ACHN (cell line): ENCODE measurements at places on chromosomes 4 and X.

DNA sequence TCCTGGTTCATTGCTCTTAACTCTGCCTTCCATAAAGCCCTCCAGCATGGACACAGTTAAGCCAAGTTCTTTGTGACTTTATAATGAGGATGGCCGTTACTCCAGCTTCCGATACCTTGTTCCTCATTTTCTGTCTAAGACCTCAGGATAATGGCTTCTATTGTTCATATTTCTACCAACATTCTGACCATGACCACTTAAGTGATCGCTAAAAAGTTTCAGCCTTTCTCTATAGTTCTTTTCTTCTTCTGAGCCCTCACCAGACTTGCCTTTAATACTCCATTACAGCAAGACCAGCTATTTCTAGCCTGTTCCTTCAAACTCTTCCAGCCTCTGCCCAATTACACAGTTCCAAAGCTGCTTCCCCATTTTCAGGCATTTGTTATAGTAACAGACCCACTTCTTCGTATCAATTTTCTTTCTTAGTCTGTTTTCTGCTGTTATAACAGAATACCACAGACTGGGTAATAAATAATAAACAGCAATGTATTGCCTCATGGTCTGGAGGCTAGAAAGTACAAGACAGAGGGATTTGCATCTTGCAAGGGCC, 12.3 kb downstream of the RNF175 start:
- DNase-seq = no peak

DNA sequence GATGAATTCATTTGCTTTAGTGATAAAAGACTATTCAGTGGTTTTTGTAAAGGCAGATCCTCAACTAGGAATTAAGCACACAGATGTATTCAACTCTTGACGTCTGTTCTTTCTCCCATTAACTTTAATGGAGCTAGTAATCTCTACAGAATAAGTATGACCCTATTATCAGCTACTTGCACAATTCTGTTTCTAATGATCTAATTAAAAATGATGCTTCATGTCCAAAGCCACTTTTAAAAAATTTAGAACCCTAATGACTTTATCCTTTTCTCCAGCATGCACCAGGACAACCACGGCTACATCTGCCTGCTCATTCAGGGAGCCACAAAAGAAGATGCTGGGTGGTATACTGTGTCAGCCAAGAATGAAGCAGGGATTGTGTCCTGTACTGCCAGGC, 85.4 kb downstream of the CBR4 start:
- no peak for DNase-seq

DNA sequence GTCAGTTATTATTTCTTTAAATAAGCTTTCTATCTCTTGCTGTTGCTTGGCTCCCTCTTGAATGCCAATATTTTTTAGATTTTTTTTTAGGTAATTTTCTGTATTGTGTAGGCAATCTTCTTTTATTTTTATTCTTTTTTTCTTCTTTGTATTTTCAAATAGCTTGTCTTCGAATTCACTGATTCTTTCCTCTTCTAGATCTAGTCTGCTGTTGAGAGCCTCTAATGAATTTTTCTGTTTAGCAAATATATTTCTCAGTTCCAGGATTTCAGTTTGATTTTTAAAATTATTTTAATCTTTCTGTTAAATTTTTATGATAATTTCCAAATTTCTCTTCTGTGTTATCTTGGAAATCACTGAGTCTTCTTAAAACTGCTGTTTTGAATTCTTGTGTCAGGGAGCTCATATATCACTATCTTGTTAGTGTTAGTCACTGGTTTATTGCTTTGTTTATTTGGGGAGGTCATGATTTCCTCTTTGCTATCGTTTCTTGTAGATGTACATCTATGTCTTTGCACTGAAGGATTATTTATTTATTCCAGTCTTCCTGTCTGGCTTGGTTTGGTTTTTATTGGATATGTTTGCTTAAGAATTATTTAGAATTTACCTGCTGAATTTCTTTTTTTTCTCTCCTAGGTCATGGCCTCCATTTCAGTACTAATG, 39.9 kb upstream of the GPRIN3 start:
- no peak for DNase-seq

GRCh38 chr4:144174401-144175067, 34.0 kb upstream of the GYPA start:
- DNase-seq = peak; percentile 60

- DNase-seq = peak; percentile 17
Measured at GRCh38 chrX:108020631-108021030, 24.2 kb upstream of the VSIG1 start.

DNA sequence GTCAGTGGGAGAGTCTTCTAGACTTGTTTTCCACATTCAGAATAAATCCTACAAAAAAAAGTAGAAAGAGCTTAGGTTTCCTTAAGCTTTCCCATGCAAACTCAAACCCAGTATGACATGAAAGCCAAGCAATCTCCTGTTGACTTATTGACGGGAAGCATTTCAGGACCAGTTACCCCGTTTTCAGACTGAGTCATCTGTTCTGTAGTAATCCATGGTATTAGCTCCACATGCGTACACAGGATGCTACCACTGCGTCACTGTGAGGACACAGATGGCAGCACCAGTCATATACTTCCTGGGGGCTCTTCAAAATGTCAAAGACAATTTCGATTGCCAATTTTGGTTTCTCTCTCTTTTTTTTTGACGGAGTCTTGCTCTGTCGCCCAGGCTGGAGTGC, 224.9 kb upstream of the MAD2L1 start:
- DNase-seq = no peak

DNA sequence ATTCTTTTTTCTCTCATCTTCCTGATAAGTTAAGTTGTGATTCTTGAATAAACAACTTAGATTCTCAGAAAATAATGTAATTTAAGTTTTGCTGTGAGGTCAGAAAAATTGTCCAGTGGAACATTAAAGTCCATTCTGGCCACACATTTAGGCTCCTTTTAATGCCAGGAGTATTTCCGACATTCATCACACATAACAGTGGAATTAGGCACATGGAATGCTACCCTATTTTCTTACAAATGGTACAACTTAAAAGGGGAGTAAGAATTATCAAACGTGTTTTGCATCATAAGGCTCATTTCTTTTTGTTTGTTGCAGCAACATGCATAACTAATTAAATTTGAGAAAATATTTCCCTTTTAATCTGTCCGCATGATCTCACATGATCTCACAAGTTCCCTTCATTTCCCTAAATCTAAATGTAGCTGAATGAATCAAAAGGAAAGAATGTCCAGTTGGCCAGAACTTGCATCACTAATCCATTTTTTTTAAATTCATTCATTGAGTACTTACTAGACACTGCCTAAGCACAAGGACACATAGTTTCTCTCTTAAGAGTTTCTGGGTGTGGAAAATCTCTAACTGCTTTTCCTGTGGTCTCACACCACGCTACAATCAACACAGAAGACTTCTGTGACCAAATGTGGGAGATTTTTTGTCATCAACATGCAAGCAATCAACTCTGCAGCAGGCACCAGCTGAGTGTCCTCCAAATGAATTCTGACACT, 22.0 kb downstream of the SPARCL1 start:
- DNase-seq = no peak

DNA sequence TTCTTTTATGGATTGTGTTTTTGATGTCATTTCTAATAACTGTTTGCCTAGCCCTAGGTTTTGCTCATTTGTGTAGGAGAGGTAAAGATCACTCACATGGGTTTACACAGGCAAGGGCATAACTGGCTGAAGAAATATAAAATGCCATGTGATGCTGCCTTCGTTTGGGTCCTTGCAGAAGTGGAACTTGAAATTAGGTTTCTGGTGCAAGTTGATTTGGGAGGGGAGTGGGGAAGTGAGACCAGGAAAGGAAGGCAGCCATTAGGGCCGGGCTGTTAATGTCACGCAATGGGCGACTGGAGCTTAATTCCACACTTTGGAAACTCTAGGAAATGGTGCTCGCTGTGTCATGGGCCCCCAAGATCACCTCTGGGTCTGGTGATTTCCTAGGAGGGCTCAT, 14.5 kb downstream of the CLCN4 start:
- no peak for DNase-seq

DNA sequence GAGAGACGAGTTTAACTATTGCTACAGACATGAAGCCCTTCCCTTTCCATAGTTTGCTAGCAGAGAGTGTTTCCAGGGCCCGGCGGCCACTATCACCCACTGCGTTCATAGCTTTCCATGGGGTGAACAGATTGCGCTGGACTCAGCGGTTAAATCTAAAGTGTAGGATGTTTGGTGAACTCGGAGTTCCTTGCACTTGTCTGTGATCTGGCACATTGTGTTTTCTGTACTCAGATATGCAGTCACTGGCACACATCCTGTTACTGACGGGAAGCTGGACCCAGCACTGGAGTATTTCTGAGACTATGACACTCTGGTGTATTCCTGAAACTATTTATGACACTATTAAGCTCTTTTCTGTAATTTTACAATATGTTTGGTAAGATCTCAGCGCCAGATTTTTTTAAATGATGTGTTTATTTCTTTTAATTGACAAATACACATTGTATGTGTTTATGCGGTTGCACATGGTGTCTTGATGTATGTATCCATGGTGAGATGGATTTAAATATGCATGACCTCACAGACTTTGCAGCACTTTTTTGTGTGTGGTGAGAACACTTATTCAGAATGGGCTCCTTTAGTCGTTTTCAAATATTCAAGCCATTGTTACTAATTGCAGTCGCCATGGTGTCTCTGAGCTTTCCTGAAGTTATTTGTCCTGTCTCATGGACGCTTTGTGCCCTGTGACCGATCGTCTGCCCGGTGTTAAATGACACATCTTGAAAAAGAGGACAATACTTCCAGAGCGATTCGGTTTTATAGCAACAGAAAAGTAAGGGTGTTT, 14.1 kb downstream of the CD99 start:
- no peak for DNase-seq

GRCh38 chr4:106497271-106497670, 128.7 kb upstream of the GIMD1 start:
- DNase-seq = no peak

- no peak for DNase-seq
Measured at GRCh38 chr4:111556141-111556781, 589.0 kb upstream of the FAM241A start.

- DNase-seq = no peak
Measured at GRCh38 chrX:123834116-123834515, 25.7 kb upstream of the XIAP start.

GRCh38 chrX:103361798-103362197, 5.5 kb downstream of the TCEAL9 start:
- no peak for DNase-seq

DNA sequence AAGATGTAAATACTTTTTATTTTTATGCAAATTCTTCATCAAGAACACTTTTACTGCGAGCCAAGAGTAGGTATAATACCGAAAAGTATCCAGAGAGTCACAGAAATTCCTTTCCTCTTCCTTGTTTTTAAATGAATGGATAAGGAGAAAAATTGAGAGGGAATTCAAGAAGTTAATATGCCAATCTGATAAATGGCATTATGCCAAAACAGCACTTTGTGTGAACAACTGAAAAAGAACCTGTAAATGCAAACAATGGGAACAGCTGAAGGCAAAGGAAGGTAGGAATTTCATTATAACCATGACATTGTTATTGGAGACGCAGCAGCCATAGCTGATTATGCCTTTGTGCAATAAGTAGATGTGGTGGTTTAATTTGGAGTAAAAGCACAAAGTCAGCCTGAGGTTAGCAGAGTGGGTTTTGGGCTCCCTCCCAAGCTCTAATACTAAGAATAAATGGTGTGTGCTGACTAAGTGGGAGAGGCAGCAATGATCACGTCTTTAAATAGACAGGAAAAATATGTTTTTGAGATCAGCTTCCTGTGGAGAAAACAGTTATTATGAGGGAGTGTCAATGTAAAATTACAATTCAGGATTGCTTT, 209.8 kb upstream of the NDST4 start:
- DNase-seq = no peak

GRCh38 chr4:65791812-65792308, 121.6 kb upstream of the EPHA5 start:
- no peak for DNase-seq

- DNase-seq = no peak
Measured at GRCh38 chr4:15293711-15294110, 134.1 kb upstream of the C1QTNF7 start.

GRCh38 chrX:48465336-48465933, 4.6 kb downstream of the SLC38A5 start:
- peak; percentile 16 for DNase-seq

DNA sequence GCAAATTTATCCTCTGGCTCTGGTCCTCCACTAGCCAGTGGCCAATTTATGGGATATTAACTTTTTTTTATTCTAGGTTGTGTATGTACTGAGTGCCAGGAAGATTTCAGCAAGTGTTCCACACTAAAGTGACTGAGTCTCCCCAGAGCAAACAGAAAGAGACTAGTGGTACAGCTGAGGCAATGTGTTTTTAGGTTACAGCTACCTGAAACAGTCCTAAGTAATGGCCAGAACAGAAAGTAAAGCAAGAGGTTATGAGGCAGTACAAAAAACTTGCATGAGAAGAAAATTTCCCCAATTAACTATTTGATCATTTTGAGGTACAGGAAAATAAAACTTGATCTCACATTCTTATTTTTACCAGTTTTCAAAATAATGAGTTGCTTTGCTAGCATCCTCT, 31.2 kb downstream of the PRDM8 start:
- DNase-seq = no peak

GRCh38 chr4:94488670-94489069, 36.9 kb downstream of the PDLIM5 start:
- DNase-seq = no peak

DNA sequence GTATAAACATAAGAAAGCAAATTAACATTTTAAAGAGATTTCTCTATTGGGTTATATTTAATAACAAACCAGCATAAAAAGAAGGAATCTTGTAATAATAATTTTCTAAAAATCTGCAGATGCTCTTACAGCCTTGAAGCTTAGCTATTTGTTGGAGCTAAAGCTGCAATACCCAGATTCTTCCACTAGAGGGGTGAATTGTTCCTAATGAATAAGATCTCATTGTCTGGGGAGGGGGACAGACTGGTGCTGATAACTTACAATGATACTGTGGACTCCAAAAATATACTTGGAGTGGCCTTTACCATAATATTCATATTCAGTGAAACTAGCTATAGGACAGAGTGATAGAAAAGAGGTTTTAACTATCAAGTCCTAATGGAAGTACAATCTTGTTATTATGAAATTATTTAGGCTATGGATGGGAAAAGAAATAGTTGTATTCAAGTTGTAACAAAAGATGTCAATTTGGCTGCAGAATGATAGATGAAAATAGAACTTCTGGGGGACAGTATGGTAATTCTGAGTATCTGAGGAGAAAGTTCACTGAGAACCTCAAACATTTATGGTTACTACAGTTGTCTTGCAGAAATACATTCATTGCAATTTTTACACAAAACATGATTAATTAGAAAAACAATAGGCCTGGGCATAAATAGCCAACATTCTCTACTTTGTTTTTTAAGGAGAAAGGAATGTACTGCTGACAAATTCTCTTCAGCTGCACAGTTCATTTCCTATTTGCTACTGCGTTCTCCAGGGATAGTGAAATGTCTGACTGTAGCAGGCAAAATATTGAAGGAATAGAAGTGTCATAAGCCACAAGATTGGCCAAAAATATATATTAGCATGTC, 443.3 kb downstream of the GBA3 start:
- DNase-seq = peak; percentile 50

- DNase-seq = no peak
Measured at GRCh38 chr4:151035328-151035727, 20.2 kb upstream of the LRBA start.

- DNase-seq = no peak
Measured at GRCh38 chrX:133365871-133366611, 49.2 kb downstream of the GPC4 start.
